RPMI7951 (cell line): ENCODE measurements at places on chromosomes 1 and 21.
A peak's percentile ranks its signal among the peaks of the same experiment; 100 is the strongest.

GRCh38 chr21:42578034-42578433, 64.4 kb downstream of the SLC37A1 start:
- DNase-seq: no peak

DNA sequence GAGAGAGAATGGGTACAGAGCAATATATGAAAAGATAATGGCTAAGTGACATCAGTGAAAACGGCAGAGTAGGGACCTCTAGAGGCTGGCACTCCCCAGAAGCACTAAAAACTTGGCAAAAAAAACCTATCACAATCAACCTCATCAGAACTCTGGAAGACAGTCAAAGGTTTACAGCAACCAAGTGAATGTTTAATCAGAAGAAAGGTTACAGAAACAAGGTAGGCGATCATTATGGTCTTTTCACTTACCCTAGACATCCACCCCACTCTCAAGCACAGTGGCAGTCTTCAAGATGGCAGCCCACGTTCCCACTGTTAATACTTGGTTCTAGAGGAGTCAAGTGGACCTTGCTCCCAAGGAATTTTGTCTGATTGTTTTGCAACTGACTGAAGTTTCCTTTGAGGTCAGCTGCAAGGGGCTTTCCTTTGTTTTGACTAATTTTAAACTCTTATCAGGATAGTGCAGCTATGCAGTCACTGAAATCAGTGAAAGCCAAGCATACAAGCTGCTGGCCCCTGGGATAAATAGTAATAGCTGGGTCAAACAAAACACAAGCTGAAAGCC, 7.2 kb downstream of the KIFAP3 start:
- peak; percentile 23 for DNase-seq

- DNase-seq: no peak
Observed at GRCh38 chr1:111542187-111542586, 38.8 kb upstream of the ADORA3 start.

DNA sequence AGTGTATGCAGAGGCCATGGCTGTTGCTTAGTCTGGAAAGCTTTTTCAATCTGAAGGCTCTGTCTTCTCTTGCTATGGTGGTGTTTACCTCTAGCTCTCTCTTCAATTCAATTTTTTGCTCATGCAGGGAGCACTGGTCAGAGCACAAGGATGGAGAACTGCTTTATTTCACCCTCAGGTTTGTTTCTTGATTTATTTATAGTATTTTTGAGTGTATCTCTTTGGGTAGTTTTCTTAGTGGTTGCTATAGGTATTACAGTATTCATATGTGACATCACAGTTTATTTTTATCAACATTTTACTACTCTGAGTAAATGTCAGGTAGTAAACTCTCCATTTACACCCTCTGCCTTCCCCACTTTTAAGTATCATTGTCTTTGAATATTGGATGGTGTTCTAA, 147.9 kb downstream of the RASAL2 start:
- no peak for DNase-seq

DNA sequence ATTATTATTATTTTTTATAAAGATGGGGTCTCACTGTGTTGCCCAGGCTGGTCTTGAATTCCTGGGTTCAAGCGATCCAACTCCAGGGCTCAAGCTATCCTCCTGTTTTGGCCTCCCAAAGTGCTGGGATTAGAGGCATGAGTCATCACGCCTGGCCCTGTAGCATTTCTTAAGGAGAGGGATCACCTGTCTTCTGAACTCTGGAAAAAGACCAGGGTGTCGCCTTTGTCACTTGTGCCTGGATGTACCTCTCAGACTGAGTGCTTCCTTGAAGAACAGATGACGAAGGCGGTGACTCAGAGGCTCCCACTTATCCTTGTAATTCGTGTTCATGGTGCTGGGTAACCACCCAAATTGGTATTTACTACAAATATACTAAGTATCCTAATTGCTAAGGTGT, 2.4 kb upstream of the CGN start:
- peak; percentile 8 for DNase-seq

DNA sequence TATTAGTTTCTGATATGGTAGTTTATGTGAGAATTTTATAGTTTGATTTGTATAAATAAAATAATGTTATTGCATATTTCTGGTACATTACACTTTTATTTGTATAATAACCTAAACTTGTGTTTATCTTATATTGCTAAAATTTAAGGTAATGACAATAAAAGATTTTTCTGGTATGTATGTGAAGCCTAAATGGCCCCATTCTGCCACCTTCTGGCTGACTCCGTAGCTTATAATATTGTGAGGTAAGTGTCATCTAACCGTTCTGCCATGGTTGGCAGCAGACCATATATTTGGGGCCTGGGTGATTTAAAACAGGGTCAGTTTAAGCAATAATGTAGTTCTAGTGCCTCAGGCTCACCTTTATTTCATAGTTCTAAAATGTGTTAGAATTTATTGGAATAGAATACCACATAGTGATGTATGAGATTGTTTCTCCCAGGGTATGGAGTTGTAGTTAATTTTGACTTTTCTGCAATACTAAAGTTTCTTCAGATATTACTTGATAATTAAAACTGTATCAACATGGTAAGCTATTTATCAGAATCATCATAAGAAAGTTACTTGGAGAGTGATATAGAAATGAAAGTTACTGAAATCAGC, 21.2 kb upstream of the PRKACB start:
- peak; percentile 57 for DNase-seq

DNA sequence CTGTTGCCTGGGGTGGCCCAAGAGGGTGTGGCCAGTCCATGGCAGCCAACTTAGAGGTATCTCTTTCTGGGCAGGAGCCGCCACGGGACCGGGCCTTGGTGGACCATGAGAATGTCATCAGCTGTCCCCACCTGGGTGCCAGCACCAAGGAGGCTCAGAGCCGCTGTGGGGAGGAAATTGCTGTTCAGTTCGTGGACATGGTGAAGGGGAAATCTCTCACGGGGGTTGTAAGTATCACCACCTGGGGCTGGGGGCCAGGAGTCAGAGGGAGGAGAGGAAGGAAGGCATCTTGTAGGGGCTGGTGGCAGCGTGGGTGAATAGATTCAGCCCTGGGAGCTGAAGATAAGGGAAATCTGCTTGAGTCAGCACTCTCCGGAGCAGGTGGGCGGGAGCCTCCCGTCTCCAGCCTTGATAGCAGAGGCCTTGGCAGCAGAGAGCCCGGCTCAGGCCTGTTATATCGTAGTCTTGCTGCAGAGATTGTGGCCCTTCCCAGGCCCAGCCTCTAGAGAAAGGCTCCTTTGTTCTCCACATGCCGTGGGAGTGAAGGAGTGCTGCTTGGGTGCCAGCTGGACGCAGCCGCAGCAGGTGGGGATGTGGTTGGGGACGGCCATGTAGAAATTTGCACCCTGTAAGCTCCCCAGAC, 25.4 kb downstream of the PHGDH start:
- peak; percentile 16 for DNase-seq

DNA sequence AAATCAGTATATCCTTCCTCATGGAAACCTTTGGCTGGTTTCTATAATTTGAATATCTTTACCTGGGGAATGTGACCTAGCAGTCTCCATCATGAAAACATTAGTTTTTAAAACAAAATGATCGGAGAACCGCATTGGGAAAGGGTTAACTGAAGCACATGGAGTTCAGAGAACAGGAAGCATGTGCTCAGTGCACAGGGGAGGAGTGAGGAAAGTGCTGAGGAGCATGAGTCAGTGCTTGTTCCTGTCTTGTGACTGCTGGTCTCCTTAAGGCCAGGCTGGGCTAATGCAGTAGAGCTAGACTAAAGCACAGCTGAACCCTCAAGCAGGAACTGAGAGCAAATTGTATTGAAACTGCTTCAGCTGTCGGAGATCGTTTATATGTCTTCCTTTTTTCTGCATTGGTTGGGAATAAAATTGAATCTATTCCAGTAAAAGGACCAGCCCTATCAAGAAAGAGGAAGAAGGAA, 5.8 kb downstream of the IFI16 start:
- peak; percentile 87 for DNase-seq

GRCh38 chr1:19802269-19802668, 2.6 kb upstream of the TMCO4 start:
- no peak for DNase-seq

- DNase-seq: peak; percentile 77
Observed at GRCh38 chr1:29145739-29146437, 22.2 kb upstream of the TMEM200B start.

GRCh38 chr1:187985145-187985896, 1156.6 kb downstream of the PLA2G4A start:
- no peak for DNase-seq

DNA sequence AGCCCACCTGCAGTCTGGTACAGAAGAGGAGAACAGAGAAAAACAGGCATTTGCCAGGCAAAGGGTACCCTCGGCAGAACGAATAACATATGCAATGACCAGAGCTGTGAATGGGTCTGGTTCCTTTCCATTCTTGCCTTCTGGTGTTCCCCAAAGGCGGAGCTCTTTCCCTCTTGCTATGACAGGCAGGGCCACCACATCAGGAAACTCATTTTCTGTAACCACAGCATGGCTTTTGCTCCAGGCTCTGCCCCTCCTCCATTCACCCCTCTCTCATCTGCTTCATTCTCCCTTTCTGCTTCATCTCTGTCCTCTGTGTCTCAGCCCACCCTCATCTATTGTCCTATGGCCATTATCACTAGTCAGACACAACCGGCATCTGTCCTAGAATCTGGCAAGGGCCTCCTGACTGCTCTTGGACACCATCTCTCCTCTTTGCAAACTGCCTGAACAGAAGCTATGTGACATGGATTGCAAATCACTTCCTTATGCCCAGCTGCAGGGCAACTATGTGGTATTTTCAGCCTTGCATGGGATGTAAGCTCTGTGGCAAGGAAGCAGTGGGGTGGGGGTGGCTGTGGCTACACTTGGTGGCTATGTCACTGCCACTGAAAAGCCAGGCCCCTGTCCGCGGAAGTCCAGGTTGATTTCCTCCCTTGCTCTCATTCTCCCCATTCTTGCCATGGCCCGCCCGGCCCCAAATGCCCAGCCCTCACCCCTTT, 78.8 kb upstream of the ABCD3 start:
- DNase-seq: peak; percentile 38

GRCh38 chr1:21839337-21840037, 27.4 kb downstream of the LDLRAD2 start:
- no peak for DNase-seq

DNA sequence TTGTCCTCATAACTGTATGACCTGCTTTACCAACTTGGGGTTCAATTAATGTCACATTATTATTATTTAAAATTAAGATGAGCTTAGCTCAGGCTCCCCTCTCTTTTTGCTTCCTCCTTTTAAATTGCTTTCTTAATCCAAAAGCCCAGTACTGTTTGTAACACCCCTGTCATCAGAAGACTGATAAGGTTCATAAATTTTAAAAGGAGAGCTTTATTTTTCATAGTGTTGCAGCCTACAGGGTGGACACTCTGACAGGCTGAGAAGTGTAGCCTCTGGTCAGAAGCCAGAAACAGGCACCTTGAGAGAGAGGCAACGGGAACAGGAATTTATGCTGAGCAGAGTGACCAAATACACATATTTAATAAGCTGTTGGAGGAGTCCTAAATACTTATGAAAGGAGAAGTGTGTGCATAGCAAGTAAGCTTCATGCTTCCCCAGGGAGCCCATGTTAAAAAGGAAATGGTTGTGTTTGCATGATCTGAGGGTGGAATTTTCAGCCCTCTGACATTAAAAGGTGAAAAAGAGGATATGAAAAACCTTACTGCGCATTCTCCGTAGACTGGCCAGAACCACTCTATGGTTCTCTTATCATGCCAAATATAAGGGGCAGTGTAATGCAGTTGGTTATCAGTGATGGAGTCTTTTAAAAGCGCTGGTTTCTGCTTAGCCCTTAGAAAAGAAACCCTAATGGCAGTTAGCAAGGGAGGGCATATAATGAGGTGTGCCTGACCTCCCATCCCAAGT, 30.5 kb upstream of the FGGY start:
- no peak for DNase-seq

- DNase-seq: peak; percentile 65
Observed at GRCh38 chr1:41241354-41241748, 755 bp downstream of the SCMH1 start.

DNA sequence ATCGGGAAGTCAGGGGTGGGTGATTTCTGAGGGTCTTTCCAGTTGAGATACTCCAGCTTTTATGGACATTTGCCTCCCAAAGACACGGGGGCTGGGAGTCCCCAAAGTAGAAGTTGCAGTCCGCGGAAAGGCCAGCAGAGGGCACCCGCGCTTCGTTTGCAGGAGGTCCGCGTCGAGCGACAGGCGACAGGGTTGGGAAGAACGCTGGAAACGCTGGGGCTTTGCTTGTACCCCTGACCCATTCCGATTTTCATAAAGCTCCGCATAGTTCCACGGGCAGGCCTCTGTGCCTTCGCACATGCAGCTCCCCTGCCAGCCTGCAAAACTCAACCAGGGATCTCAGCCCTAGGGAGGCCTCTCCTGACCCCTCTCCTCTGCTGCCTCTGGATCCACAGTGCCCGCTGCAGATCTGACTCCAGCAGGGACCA, 44.2 kb upstream of the LAPTM5 start:
- DNase-seq: peak; percentile 58

DNA sequence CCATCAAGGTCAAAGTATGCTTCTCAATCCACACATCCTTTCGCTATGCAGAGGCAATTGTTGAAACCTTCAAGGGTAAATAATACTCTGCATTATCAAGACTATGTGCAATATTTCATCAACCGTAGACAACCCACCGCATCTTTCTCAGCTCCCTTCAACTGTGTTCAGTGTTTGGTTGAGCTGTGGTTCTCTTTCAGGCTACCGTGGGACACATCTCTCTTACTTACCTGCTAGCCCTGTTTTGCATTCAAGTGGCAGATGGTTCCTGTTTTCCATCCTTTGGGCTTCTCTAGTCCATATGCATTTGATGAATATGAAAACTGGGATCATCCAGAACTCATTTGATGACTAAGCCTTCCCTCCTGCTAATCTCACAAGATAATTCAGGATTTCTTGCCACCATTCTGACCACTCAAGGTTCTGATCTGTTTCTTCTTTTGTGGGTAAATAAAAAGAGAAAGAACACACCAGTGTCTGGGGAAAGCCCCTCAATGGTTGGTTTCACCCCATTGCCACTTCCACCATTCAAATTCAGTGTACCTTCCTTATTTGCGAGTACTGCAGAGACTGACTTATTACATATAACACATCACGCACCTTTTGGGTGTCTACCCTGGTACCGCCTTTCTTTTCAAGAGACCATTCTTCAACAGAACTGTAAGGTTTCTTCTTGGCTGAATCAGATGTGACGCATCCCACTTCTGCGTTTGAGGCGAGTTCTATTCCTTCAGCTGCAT, 61.7 kb downstream of the BACE2 start:
- no peak for DNase-seq

DNA sequence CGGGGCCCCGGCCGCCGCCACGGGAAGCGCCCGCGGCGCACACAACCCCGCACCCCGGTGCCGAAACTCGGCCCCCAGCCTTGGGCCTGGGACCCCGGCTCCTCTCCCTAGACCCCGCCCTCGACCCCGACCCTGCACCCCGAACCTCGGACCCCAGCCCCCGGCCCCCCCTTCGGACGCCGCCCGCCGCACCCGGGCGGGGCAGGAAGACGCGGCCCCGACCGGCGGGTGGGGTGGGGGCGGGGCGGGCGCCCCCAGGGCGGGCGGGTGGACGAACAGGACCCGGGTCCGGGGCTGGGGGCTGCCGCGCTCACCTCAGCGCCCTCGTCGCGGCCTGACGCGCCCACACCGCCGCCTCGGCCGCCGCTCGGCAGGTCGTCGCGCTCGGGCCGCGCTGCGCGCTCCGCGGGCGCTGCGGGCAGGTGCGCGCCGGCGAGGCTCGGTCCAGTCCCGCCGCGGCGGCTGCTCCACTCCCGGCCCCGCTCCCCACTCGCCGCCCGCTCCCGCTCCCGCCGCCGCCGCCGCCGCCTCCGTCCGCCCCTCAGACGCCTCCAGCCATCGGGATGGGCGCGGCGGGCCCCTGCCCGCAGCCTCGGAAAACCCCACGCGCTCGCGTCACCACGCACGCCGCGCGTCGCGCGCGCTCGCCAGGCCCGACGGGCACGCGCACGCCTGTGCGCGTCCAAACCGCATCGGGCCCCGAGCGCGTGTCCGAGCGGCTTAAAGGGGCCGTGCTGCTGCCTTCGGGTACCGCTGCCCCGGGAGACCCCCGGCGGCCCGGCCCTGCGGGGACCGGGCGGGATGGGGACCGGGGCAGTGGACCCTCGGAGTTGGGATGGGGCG, at the start of gene GNB1:
Gene GNB1 (minus strand): TSS at position 582 of the 843 bp plus-strand sequence. CDS start 65,634 bp downstream, outside the sequence.
- peak; percentile 90 for DNase-seq
